ENCODE measurements at places on chromosomes 12 and 14.

DNA sequence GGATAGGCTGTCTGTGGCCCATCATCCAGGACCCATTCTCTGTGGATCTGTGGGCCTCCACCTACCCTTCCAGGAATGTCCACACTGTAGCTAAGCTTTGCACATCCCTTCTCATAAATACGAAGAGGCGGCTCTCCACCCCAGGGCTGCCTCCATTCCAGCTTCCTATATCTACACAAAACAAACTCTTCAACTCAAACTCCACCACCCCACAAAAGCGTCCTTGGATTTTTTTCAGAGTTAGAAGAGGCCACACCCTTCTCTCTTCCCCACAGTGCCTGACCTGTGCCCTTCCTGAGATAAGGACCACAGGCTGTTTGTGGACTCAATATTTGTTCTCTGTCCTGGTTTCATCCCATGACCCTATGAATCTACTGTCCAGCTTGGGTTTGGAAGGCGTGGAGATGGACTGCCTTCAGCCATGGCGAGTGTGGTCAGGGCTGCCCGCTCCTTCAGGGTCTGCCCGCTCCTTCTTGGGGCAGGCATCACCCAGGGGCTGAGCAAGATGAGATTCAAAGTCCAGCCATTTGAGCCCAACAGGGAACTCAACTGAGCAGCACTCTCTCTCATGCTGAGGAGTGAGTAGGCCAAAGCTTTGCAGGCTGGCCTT lies 13.0 kb upstream of the SERPINA12 start:
- no peak for DNase-seq

DNA sequence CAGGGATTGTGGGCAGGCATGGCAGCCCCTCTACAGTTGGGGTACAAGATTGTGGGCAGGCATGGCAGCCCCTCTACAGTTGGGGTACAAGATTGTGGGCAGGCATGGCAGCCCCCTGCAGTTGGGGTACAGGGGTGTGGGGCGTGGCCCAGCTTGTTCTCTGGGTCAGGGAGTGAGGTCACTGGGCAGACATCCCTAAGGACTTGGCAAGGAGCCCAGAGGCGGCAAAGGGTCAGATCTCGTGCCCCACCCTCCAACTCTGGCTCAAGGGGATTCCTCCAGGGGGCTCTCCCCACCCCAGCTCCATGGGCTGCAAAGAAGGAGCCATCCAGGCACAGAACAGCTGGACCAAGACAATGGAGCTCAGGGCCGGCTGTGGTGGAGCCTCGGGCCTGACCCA lies 25.8 kb upstream of the NUDT14 start:
- DNase-seq = no peak

GRCh38 chr14:61132894-61133293 lies 148.2 kb downstream of the TMEM30B start:
- no peak for DNase-seq

DNA sequence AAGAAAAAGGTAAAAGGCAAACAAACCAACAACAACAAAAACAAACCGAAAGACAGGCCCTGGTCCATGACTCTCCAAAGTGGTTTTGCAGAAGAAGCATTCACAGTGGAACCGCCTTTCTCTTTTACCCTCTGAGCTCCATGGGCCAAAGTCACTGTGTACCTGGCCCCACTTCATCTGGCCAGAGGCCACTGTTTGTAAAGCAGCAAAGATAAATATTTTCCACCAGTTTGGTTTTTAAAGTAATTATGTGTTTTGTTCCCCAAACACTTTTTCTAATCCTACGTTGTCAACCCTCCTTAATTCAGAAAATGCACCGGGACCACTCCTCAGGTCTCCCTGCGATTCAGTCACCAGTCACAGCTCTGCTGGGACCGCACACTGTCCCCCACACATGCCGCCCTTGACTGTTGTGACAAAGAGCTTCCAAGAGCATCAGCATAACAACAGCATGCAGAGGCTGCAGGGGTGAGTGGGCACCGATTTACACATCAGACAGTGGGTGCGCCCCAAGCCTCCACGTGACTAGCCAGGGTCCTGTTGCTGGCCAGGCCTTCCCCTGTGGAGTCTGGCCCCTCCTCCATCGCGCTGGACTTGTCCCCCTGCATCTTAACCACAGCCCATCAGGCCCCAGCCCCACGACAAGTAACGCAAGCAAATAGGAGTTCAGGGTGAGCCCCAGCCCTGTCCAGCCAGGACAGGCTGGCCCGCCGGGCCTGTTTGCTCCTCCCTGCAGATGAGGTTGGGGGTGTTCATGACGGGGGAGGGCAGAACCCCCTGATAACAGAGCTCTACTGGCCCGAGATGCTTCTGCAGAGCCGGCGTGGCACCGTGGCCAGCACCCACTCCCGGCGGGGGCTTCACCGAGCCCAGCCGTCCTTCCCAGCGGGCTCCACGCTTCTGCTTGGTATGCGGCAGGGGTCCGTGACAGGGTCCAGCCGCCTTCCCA lies 65.2 kb upstream of the DIO3 start:
- no peak for DNase-seq

GRCh38 chr14:60968099-60968498 lies 12.8 kb downstream of the TRMT5 start:
- no peak for DNase-seq

DNA sequence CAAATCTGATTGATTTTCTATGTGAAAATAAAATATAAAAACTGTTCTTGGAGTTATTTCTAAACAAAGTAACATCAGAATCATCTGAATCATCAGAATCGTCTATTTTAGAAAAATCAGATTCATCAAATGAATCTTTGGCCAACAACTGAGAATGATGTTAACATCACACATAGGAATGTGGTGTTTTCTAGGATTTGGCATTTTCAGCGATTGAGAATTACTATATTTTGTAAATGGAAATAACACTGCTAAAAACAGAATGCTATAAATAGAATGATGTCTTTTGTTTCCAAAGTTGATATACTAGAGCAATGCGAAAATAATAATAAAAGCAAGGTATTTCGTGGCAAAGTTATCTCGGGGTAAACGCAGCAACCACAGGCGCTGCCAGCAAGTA lies 73.9 kb upstream of the EVL start:
- no peak for DNase-seq

GRCh38 chr12:6539707-6540134 lies 5.4 kb downstream of the GAPDH start:
- DNase-seq = no peak

GRCh38 chr14:33452995-33453394 lies 497.9 kb downstream of the EGLN3 start:
- no peak for DNase-seq

DNA sequence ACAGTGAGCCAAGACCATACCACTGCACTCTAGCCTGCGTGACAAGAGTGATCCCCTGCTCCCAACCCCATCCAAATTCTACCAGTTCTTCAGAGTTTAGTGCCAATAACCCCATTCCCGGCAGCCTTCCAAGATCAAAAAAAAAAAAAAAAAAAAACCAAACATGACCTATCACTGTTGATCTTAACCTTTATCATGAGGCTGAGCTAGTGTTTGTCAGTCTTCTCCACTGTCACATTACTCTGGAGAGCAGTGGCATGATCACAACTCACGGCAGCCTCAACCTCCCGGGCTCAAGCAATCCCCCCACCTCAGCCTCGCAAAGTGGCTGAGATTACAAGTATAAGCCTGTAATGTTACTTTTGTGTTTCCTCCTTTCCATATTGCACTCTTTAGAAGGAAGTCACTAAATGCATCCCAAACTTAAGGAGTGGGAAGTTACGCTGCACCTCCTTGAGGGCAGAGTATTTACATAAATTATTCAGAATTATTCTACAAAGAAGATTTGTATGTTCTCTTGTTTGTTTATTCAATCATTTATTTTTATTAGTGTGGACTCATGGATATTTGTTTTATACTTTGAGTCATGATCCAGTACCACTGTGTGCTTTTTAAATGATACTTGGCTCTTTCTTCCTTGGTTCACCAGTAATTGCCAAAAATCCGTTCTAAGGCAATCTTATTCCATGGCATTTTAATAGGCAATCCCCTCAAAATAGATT lies 31.5 kb upstream of the FAM222A start:
- no peak for DNase-seq

DNA sequence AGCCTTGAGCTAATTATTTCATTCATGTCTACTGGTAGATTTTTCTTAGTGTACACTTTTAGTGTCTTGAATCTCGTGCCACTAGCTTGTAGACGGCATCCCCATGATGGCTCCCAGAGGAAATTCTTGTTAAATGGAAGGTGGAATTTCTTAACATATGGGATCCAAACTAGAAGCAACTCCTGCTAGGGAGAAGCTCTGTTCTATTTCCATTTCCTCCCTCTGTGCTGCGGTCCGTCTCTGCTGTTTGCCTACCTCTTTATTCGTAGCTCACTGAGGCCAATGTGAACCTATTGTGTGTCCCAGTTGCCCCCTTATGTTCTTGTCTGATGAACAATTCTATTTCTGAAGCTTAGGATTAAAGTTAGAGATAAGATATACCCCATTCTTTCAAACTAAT lies 588 bp downstream of the PIK3C2G start:
- DNase-seq = no peak

- no peak for DNase-seq
Observed at GRCh38 chr14:50835280-50835679, 4.3 kb upstream of the NIN start.

DNA sequence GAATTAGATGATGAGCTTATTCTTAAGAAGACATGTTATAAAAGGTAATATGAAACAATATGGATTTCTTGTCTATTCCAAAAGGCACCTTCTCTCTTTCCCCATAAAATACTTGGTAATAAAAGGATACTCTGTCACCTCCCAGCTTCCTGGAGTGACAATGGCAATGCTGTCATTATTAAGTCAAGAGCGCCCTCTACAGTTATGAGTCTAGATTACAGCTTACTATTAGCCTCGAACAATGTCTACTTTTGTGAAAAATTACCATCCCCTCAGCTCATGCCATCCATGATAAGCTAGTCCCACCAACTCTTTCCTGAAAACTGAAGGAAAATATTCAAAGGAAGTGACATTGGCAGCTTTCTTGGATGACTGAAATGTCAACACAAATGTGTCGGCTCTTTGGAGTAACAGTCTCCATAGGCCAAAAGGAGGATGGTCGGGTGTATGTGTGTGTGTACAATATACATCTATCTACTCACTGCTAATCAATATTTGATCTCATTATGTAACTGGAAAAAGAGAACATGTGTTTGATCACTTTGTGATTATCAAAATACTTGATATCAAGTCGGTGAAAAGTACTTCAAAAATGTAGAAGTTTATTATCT lies 48.7 kb upstream of the CDKN3 start:
- DNase-seq = no peak

- no peak for DNase-seq
Observed at GRCh38 chr12:52584156-52584682, 10.6 kb upstream of the KRT74 start.

- DNase-seq = no peak
Observed at GRCh38 chr12:99670635-99671034, 23.1 kb downstream of the GARIN6 start.

DNA sequence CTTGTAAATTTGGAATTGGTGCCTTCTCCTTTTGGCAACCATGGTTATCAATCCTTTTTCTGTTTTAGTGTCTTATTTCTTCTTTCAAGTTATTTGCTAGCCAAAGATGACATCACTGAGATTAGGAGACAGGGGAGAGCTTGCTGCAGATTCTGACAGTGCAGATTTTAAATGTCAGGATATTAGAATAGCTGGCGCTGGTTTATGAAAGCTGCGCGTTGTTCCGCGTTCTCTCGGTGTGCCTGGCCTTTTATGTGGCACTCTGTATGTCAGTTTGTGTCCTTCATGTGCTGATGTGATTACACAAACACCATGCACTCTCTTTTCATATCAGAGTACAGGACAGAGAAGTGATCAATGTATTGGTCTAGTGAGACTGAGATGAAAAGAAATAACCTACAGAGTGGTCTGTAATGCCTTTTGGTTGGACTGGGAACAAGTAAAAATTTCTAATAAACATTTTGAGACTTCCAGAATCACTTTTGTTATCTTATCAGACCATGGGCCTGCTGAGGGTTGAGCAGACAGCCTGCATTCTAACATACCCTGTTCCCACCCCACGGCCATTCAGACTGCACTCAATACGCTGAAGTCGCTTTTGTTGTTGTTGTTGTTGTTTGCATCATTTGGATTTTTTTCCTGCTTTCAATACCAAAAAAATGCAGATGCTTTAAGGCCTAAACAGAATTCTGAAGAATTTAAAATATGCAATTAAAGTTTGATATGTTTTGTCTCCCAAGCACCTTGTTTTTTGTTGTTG lies 49.7 kb upstream of the TRAF3 start:
- no peak for DNase-seq

GRCh38 chr12:130456375-130457199 lies 118.9 kb downstream of the PIWIL1 start:
- no peak for DNase-seq

DNA sequence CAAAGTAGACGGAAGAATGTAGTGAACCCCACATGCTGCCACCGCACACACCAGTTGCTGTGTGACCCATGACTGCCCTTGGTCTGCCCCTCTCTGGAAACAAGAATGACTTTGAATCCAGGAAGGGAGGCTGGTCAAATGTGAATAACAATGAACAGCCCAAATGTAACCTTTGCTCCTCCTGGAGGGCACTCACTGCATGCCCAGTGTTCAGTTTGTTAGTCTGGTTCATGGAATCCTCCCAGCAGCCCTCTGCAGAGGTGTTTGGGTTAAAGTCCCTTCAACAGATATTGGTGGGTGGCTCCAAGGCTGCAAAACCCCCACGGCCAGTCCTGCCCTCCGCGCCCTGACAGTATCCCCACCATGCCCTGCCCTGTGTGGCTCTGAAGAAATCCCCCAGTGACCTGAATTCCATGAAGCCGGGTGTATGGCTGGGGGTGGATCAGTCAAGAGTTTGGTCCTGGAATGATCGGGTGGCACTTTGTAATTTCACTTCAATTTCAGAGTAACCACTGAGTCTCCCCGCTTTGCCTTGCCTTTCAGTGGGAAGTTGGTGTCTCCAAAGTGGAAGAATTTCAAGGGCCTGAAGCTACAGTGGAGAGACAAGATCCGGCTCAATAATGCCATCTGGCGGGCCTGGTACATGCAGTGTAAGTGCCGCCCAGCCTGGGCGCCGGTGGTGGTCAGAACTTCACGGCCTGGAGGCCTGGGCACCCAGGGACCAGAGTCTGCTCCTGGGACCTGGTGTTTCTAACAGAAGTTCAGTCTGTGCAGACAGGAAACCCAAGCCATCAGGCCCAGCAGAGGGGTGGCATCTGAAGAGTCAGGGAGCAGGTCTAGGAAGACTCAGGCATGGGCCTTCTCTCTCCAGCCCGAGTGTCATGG lies 47.1 kb downstream of the IL31 start:
- DNase-seq = no peak
